ENCODE measurements at places on chromosomes 7 and 10.
A peak's percentile ranks its signal among the peaks of the same experiment; 100 is the strongest.

- no peak for DNase-seq
Measured at GRCh38 chr10:97763947-97764346, 7.9 kb downstream of the SFRP5 start.

DNA sequence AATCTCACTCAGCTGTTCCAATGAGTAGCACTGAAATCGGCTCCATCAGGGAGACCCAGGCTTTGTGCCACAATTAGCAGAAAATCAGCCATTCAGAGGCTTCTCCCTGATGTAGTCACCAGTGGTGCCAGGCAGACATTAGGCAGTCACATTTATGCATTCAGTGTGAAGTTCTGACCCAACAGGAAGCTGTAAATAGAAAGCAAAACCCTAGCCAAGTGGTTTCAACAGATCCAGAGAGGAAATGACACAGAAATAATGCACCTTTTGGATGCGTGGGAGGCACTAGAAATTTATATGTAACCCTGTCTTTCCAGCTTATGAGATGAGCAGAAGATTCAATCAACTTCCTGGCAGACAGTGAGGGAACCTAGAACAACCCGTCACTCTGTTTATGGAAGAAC, 186.4 kb downstream of the PDE1C start:
- DNase-seq: peak; percentile 57

GRCh38 chr10:6218692-6219493, 16.2 kb downstream of the PFKFB3 start:
- no peak for DNase-seq

DNA sequence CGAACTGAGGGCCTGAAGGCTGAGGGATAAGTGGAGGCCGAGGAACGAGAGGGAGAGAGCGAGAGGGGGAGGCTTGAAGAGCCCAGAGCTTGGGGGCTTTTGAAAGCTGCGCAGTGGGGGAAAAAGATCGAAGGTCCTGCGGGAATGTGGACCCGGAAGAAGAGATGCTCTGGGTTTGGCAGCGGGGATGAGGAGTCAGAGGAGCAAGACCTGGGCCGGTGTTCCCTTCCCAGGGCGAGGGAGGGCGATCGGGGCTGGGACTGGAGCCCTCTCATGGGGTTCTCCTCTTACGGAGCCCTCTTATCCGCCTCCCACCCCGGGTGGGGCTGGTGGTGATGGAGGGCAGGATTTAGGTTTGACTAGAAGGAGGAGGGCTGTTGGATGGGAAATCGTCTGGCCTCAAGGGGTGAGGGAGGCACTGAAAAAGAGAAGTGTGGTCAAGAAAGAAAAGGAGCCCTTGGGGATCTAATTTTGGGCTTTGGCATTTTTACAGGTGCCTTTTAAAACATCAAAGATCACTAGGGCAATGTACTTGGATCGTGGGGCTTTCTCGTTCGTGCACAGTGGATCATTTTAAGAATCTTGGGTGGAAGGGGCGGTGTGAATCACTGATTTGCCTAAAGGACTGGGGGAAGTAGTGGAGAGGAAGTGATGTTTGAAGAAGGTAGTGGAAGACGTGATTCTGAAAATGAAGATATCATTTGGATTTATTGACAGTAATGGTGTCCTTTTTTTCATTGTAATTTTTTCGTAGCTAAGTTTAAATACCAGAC, 637 bp downstream of the SAMD8 start:
- DNase-seq: peak; percentile 40

DNA sequence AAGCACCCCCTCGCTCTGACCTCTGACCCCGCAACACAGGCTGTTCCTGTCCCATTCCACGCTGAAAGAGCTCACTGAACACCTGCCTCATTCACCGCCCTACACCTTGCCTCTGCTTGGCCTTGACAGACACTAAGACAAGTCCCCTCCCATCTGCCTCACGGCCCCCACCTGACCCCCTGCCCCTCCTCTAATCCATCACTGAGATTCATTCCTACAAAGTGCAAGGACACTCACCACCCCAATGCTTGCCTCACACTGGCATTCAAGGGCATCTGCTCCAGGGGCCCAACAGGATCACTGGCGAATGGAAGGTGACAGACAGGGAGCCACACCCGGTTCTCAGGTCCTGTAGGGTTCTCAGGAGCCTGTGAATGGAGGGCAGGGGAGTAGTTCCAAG, 68.1 kb upstream of the NANOS1 start:
- DNase-seq: no peak

GRCh38 chr7:30869794-30870611, 41.6 kb upstream of the AQP1 start:
- no peak for DNase-seq

GRCh38 chr7:1829111-1829510, 159.0 kb downstream of the ELFN1 start:
- no peak for DNase-seq

- no peak for DNase-seq
Measured at GRCh38 chr7:18509481-18509880, 13.9 kb downstream of the HDAC9 start.

- no peak for DNase-seq
Measured at GRCh38 chr10:90227217-90227656, 525.8 kb downstream of the KIF20B start.

DNA sequence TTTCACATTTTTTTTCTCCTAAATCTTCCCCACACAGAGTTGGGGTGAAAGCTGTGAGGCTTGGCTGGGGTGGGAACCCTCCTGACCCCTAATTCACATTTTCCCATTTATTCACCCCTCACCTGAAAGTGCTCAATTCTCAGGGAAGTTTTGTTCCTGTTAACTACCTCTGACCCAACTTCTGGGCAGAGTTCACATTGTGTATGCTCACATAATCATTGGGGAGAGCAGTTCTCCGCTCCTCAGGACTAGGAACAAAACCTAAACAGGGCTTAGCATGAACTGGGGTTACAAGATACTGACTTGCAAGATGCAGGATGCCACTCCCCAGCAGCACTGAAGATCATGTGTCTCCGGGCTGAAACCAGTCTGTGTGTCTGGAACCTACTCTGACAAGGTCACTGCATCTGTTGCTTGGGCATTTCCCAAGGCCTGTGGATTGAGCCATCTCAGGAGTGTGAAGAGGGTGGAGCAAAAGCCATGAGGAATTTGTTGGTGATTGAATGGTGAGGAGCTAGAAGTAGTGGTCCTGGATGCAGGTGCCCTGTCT, 258.1 kb upstream of the IGFBP3 start:
- DNase-seq: no peak

DNA sequence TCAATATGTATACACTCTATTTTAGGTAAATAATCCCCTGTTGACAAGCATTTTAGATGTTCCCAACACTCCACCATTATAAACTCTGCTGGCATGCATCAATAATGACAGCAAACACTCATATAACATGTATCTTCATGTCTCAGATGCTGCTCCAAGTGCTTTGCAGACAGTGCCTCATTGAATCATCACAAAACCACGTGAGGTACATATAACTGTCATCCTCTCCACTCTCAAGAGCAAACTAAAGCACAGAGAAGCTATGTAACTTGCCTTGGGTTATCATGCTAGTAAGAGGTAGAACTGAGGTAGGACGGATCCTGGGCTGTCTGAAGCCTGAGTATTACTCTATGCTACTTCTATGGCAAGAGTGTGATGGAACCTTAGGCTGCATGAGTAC, 72.5 kb upstream of the GSDME start:
- no peak for DNase-seq

GRCh38 chr7:91280185-91280584, 16.0 kb downstream of the FZD1 start:
- no peak for DNase-seq

DNA sequence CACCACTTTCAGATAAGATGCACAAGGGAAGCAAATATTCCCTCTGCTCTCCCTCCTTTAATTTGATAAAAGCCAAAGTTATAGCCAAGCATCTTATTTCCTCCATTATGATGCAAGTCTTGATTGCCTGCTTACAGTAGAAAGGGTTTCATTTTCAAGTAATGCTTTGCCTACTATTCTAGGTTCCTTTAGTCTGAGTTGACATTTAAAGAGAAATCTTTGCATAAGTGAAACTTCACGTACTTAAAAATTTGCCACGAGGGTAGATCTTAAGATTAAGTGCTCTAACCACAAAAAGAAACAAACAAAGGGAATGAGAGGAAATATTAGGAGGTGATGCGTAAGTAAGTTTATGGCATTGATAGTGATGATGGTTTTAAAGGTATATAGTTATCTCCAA, 78.1 kb upstream of the VWDE start:
- no peak for DNase-seq

GRCh38 chr10:22612318-22612717, 102.1 kb downstream of the PIP4K2A start:
- DNase-seq: no peak
